ENCODE measurements at places on chromosomes 2 and 18. TPM values are rescaled to one million over a fixed set of nuclear protein-coding genes. Genes with fewer than 3 reads are reported as not detected.

Gene HOXD8
- total RNA-seq, result 3.1 TPM

Gene CFAP210
- total RNA-seq, result not detected

Gene ANKRD30BL
- total RNA-seq, result not detected

Gene RND3
- total RNA-seq, result 57.1 TPM

Gene ALPP
- 0.11 TPM for total RNA-seq

Gene FEV
- total RNA-seq, result 2.9 TPM

DNA sequence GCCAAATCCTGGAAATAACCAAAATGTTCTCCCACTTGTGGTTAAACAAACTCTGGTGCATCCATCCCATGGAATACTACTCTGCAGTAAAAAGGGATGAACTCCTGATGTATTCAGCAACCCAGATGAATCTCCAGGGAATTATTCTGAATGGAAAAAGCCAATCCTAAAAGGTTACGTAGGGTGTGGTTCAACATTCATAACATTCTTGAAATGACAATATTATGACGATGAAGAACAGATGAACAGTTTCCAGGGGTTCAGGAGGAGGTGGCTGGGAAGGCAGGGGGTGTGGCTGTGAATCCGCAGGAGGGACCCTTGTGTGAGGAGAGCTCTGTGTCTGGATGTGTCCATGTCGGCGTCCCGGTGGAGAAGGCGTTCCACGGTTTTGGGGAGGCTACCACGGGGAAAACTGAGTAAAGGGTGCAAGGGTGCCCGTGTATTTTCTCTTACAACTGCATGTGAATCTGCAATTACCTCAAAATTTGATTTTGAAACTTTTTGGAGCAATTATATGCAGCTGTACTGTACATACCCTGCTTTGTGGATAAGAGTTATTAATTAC, 47.3 kb downstream of the KCNG2 start:
- no peak for DNase-seq

- DNase-seq, result no peak
These were observed 48.9 kb downstream of the TSN start for GRCh38 chr2:121804340-121804739.

DNA sequence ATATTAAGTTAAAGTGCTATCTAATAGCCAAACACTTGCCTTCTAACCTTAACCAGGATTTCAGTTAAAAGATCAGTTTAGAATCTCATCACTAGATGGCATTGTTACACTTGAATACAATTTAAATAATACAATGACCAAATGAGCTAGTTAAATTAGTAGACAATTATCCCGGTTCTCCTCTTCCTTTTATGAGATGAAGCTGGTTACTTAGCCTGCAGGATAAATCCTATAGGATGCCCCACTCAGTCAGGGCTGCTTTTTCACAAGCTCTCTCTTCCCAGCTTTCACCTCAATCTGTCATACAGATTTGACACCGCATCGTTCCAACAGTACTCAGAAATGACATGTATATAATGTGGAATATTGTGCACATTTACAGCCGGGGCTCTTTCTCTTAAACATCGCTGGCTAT, 678.8 kb downstream of the KCNJ3 start:
- DNase-seq, result no peak

DNA sequence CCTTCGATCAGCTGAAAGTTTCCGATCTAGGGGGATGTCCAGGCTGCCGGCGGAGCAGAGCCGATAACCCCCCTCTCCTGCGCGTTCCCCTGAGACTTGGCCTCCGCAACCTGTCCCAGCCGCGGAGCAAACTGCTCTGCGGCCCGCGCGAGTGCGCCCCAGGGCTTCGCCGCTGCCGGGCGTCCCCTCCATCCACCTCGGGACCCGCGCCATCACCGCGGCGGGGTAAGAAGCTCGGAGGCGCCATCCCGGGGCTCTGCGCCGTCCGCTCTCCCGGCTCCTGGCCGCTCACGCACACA, 990 bp upstream of the GDF7 start:
- no peak for DNase-seq

- peak; percentile 64 for DNase-seq
These were observed 167.3 kb upstream of the NOSTRIN start for GRCh38 chr2:168635065-168635577.

GRCh38 chr2:177724398-177725287, 332.1 kb downstream of the AGPS start:
- peak; percentile 59 for DNase-seq

GRCh38 chr2:180003073-180003472, 4.0 kb downstream of the CWC22 start:
- no peak for DNase-seq

- no peak for DNase-seq
These were observed 105.7 kb upstream of the ZEB2 start for GRCh38 chr2:144625626-144626025.

DNA sequence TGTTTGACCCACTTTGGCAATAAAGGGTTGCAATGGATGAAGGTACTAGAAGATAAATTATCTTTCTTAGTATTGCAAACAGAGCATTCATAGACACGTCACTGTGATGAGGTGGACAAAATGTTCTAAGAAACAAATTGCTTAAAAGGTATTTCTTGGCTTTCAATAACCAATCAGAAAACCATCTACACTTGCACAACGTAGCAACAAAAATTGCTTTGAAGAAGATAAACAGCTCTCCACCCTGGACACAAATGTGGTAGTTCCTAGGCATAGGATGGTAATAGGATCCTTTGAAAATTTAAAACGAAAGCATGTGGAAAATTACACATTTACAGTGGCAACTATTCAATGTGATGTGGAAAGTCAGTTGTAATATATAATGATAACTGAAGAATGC, 439.9 kb upstream of the ETAA1 start:
- DNase-seq, result no peak

DNA sequence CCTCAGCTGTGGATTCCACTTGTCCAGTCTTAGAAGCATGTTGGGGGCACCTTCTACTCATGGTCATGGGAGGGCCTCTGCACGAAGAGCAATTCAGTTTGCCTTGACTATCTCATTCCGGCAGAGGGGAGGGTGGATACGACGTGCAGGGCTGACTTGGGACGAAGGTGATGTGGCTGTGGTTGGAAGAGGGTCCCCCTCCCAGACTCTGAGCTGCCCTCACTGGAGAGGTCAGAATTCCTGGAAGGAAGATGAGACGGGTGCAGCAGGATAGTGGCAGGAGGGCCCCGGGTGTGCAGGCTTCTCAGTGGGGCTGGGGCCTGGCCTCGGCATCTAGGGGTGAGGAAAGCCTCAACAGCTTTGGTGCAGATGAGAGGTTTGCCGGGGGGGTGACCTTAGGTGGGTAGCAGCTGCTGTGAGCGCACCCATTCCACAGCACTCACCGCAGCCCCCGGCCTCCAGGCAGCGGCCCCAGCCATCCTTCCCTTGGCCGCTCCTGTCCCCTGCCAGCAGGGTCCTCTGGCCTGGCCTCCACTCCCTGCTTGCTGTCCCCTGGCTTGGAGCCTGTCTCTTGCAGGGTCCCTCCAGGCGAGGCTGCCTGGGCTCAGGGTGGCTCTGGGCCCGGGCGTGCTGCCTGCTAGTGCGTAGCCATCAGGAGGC, 3.2 kb downstream of the RNPEPL1 start:
- DNase-seq, result no peak

GRCh38 chr2:231745303-231746038, 35.6 kb downstream of the PDE6D start:
- no peak for DNase-seq

- DNase-seq, result no peak
These were observed 225.1 kb downstream of the TMEM182 start for GRCh38 chr2:102986826-102987490.

DNA sequence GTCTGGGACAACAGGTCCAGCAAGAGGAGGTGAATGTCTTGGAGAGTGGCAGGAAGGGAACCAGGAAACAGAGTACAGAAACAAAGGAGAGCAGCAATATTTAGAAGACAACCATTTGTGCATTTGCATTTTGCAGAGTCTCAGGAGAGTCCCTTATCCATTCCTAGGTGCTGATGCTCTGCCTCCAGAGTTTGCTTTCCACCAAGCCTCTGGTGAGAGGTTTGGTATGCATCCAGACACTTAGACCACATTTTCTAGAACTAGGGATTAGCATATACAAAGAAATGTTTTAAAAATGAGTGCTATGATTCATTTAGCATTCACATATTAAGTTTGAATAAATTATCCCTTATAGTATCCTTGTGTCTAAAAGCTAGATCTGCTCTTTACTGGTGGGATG, 18.5 kb upstream of the LRATD1 start:
- DNase-seq, result no peak

Data from colonic mucosa (tissue), 4 donors.